ENCODE measurements at places on chromosomes 2 and 18.
A peak's percentile ranks its signal among the peaks of the same experiment; 100 is the strongest.

DNA sequence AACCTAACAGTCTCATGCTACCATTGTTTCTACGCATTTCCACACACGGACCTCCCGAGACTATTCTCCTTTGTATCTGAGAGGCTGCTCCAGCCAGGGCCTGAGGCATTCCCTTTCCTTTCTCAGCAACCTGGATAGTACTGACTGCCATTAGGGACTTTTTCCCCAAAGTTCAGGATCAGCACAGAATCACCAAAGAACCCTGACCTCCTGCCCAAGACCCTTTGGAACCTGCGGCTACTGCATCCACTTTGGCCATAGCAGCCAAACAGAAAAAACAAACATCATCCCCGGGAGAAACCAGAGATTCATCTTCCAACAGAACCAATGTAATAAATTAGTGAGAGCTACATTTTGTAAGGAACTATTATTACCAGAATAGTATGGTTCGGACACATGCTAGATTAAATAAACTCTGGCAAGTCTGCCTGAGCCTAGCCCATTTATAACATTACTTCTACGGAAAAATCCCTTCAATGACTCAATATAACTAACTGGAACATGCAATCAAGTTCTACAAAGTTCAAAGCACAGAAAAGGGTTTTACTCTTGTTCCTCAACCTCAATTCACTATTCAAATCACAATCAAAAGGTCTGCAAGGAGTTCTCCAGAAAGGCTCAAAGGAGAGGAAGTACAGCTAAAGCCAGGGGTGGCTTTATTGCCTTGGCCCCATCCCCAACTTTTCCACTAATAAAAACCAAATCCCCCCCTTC, 51.8 kb downstream of the LPIN2 start:
- DNase-seq = no peak
- no peaks in the 10 kb centered on the region for H3K36me3 ChIP-seq
- peaks cover 10% of the 10 kb centered on the region for H3K4me1 ChIP-seq
- H3K27me3 ChIP-seq = no peaks in the 10 kb centered on the region

DNA sequence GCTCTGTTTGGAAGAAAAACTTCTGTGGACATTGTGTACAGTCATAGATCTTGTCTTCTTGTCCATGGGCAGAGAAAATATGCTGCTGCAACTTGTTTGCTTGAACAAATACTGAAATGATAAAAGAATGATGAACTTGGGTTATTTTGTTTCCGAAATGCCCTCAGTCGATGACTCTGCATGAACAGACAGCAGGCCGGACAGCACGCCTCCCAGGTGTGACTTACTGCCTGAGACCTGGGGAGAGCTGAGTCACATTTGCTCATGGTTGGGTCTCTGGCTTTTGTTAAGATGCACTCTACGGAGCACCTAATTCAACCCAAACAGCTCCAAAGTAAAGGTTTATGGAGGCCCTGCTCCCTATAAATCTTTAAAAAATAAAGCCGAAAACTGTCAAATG, 262.5 kb downstream of the ZNF521 start:
- H3K4me3 ChIP-seq = no peak overlapping the region
- no peak overlapping the region for H3K27ac ChIP-seq
- DNase-seq = no peak
- no peaks in the 10 kb centered on the region for H3K4me1 ChIP-seq
- no peaks in the 10 kb centered on the region for H3K36me3 ChIP-seq

- DNase-seq = no peak
- H3K36me3 ChIP-seq = no peaks in the 10 kb centered on the region
- no peak overlapping the region for H3K4me3 ChIP-seq
- no peaks in the 10 kb centered on the region for H3K27me3 ChIP-seq
Measured at GRCh38 chr2:172038604-172039003, 38.9 kb downstream of the METAP1D start.

GRCh38 chr2:102601730-102602129, 17.6 kb upstream of the SLC9A2 start:
- H3K27me3 ChIP-seq = no peaks in the 10 kb centered on the region
- DNase-seq = no peak
- no peak overlapping the region for H3K4me3 ChIP-seq
- H3K4me1 ChIP-seq = no peaks in the 10 kb centered on the region
- H3K36me3 ChIP-seq = no peaks in the 10 kb centered on the region
- H3K27ac ChIP-seq = no peak overlapping the region

DNA sequence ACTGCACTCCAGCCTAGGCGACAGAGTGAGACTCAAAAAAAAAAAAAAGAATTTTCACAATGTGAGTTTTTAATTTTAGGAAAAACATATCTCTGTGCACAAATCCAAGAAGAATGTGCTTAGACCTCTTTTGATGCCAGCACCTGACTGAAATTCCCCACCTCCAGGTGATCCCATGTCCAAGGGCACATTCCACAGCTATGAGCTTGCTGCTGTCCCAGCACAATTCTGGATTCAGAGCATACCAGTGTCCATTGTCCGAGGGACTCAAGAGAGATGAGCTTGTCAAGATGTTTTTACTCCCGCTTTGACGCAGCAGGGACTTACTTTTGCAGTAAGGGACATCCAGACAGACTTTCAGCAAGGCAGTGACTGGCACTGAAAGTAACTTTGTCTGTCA, 489.1 kb upstream of the ACVR2A start:
- H3K27me3 ChIP-seq = no peaks in the 10 kb centered on the region
- H3K4me1 ChIP-seq = no peaks in the 10 kb centered on the region
- H3K4me3 ChIP-seq = no peak overlapping the region
- no peak overlapping the region for H3K27ac ChIP-seq
- no peaks in the 10 kb centered on the region for H3K36me3 ChIP-seq

- H3K27me3 ChIP-seq = no peaks in the 10 kb centered on the region
- H3K27ac ChIP-seq = no peak overlapping the region
- H3K36me3 ChIP-seq = no peaks in the 10 kb centered on the region
- no peaks in the 10 kb centered on the region for H3K4me1 ChIP-seq
- no peak for DNase-seq
- no peak overlapping the region for H3K4me3 ChIP-seq
Measured at GRCh38 chr18:24827501-24827900, 367.1 kb downstream of the HRH4 start.

GRCh38 chr2:233247744-233248143, 3.7 kb upstream of the ATG16L1 start:
- H3K4me3 ChIP-seq = no peak overlapping the region
- no peak for DNase-seq
- H3K27me3 ChIP-seq = no peaks in the 10 kb centered on the region
- no peaks in the 10 kb centered on the region for H3K36me3 ChIP-seq

DNA sequence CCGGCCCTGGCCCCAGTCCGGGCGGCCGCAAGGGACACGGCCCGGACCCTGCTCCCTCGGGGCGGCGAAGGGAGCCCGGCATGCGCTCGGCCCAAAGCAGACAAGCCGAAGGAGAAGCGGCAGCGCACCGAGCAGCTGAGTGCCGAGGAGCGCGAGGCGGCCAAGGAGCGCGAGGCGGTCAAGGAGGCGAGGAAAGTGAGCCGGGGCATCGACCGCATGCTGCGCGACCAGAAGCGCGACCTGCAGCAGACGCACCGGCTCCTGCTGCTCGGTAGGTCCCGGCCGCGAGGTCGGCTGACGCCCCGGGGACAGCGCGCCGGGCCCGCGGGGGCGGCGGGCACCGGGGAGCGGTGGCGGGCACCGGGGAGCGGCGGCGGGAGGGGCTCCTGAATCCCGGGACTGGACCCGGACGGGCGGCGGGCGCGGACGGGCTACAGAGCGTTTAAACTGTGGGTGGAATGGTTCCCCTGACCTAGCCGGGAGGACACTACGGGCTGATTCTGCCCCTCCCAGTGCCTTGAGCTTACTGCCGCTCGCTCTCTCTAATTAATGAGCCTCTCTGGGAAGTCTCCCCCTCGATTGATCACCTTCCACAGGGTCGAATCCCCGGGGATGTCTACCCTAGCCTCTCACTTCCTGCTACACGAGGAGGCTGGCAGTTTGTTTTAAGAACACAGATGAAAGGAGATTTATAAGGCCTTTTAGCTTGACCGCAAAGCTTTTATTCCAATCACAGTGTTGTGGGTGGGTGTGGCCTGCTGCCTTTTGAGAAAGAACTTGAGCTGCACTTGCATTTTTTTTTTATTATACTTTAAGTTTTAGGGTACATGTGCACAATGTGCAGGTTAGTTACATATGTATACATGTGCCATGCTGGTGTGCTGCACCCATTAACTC, 853 bp downstream of the GNAL start:
- DNase-seq = peak; percentile 19
- H3K27me3 ChIP-seq = no peaks in the 10 kb centered on the region
- H3K36me3 ChIP-seq = no peaks in the 10 kb centered on the region
- peak overlapping the region; percentile 4 for H3K27ac ChIP-seq

GRCh38 chr18:49861659-49862058, 48.3 kb upstream of the ACAA2 start:
- H3K4me3 ChIP-seq = no peak overlapping the region
- DNase-seq = no peak
- H3K27ac ChIP-seq = no peak overlapping the region
- no peaks in the 10 kb centered on the region for H3K4me1 ChIP-seq
- no peaks in the 10 kb centered on the region for H3K27me3 ChIP-seq

Measured in ovary (tissue), 10 donors.